Motor neuron (in vitro differentiated cells): ENCODE measurements at places on chromosomes 2 and 18. TPM values are rescaled to one million over a fixed set of nuclear protein-coding genes. Genes with fewer than 3 reads are reported as not detected.

GRCh38 chr18:77223221-77223639 is 26.4 kb upstream of the GALR1 start:
- ATAC-seq: no peak

DNA sequence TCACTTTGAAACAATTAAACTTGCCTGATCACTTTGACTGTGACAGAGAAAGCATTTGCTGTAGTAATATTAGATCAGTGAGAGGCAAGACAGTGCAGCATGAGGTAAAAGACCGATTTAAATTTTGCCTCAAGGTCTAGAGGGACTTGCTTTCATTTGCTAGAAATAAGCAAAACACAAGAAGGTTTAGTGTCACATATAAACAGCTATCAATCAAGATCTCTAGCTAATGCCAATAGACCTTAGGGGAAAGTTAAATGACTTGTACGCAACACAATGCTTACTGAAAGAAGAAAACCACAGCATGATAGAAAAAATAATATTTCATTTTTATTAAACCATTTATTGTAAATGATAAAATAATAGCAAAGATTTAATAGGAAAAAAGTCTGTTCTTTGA is 113.5 kb downstream of the DSC3 start:
- ATAC-seq: no peak

DNA sequence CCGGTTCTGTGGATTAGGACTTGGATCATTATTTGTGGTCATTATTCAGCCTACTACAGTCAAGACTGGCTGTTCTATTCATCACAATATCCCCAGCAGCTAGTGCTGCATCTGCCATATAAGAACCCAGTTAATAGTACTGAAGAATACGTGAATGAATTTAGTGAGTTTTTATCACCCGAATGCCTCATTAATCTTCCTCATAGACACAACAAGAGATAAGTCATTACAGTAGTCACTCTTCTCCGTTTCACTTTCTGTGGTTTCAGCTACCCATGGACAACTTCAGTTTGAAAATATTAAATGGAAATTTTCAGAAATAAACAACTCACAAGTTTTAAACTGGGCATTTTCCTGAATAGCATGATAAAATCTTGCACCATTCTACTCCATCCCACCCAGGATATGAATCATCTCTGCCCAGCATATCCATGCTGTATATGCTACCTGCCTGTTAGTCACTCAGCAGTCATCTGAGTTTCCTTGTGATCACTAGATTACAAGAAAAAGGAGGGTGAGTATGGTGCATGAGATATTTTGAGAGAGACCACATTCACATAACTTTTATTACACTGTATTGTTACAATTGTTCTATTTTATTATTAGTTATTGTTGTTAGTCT is 363.7 kb upstream of the CHAC2 start:
- ATAC-seq: no peak

Gene DAW1
- total RNA-seq: 0.16 and 0.63 TPM in 2 replicates

DNA sequence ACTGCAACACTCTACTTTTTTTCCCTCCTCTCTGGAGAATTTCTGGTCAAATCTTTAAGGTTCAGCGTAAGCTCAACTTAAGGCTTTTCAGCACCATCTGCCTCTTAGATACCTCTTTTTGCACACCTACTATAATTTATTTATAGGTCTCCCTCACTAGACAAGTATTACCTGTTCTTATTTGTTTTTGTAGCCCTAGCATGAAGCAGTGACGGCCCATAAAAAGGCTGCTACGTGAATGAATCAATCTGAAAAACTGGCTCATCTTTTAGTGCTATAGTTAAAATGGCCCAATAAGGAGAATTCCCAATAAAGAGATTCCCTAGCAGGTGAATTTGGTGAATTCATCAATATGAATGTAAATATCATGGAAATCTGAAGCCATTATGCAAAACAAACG is 6.5 kb downstream of the RNF149 start:
- ATAC-seq: no peak

GRCh38 chr2:214127571-214127970 is 283.3 kb upstream of the VWC2L start:
- peak; percentile 37 for ATAC-seq

Gene DYNAP
- 0.21 TPM in 1 of 2 replicates, not detected in the other for total RNA-seq

GRCh38 chr18:32086881-32087280 is 4.8 kb upstream of the RNF138 start:
- no peak for ATAC-seq

DNA sequence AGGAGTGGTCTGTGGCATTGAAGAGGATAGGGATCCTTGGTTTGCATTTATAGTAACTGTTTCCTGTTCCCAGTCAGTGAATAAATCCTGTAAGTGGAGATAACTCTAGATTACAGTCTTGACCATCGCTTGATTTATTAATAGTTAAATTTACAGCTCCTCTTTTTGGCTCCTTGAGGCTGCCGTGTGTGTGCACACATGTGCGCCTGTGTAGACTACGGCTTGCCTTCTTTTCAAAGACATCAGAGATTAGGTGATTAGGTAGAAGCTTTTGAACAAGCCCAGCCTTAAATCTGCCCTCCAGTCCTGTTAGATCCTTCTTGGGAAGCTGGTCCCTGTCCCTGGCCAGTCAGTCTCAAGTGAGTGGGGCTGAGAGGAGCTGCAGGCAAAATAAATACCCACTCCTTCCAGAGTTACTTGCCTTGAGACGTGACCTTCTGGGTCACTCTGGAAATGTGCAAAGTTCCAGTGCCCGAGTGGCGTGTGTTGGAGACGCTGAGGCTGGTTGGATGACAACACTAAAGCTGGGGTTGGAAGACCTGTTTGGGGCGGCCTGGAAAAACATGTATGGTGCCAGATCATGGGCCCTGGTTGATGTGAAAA is 32.0 kb downstream of the TCF7L1 start:
- ATAC-seq: no peak

Gene PKDCC
- total RNA-seq: 16.4 and 22.5 TPM in 2 replicates

DNA sequence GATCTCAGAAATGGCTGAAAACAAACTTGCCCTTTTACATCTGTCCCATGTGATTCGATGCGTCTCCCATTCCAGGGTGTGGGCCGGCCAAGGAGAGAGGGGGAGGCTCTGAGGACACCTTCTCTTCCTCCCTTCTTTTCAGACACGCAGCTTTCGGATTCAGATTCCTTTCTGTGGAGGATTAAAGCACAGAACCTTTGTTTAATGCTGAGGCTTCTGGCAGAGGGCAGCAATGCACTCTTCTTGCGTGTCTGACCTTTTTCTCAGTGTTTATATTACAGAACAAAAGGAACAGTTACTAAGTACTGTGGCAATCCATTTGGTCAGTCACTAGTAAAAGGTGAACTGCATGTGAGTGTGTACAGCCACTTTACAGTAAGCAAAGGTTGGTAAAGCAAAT is 268.9 kb upstream of the CCDC68 start:
- no peak for ATAC-seq

- no peak for ATAC-seq
Measured at GRCh38 chr2:20687260-20687832, 20.4 kb downstream of the GDF7 start.

DNA sequence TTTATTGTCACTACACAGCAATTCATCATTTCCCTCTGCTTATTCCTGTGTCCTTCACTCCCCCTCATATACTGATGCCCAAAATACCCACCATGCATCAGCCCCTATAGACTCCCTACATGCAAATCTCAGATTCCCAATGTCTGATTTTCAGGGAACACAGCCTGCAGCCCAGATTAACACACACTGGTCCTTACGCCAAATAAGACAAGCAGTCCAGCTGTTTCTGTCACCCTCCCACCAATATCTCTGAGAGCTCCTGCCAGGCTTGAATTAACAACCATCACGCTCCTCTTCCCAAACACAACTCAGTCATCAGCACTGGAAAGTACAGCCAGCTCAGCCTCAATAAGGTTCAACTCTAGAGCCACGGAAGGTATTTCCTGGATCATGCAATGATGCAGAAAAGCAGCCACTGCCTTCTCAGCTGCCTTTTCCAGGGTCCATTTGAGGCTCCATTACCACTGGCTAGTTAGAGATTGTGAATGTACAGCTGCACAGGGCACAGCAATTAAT is 39.0 kb upstream of the SLC35F5 start:
- no peak for ATAC-seq

DNA sequence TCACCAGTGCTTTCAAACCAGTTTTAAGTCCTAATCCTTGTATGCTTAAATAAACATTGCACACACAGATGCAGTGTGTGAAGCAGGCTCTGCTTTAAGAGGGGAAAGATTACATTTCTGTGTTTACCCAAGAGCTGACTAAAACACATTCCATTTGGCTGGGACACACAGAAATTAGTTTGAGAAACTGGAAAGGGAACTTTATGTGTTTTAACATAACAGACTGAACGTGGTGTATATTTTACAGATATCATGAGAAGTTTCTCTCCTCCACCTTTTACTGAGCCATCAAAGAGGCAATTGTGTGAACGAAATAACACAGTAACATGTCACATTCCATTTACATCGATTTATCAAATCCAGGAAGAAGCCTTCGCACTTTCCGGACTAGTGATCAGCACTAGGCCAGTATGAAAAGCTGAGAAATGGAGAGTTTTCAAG is 121.8 kb downstream of the MAIP1 start:
- peak; percentile 69 for ATAC-seq

DNA sequence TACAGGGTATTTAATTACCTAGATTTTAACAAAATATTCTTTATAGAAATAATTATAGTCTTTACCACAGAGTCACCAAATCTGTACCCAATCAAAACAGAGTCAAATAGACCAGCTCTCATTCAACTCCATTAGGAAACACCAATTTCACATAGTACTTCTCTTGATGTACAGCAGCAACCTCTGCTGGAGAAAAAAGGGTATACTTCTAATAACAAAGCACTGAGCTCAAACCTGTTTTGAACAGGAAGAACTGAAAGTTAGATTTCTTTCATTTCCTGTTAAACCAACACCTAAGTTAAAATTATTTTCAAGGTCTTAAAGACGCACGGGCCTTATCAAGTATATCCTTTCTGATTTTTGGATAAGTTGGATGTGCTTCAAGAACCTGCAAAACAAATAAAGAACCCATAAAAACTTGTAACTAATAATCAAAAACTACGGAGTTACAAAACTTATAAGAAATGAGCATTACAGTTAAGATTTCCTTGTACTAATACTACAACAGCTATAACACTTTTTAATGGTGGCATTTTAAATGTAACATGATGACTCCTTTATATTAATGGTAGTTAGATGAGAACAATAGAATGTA is 79.0 kb downstream of the TTC21B start:
- ATAC-seq: peak; percentile 57

Gene RAB17
- 0.09 and 0.52 TPM in 2 replicates for total RNA-seq

Gene CCDC195
- not detected in 2 replicates for total RNA-seq

DNA sequence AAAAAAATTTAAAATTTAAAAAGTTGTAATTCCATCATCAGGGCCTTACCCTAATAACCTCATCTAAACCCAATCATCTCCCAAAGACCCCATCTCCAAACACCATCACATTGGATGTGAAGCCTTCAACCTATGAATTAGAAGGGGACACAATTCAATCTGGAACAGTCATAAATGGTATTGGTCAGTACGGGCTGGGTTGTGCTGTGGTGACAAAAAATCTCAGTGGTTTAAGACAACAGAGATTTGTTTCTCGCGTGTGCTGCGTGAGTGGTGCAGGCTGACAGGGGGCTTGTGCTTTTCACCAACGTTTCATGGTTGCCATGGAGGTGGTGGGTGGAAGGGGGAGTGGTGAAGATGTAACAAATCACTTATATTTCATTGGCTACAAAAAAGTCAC is 174.5 kb downstream of the INHBB start:
- ATAC-seq: no peak

- ATAC-seq: no peak
Measured at GRCh38 chr2:181231151-181231550, 226.0 kb upstream of the ITGA4 start.

- ATAC-seq: no peak
Measured at GRCh38 chr2:75403991-75404428, 156.7 kb downstream of the EVA1A start.

- peak; percentile 6 for ATAC-seq
Measured at GRCh38 chr2:23565814-23566213, 180.8 kb downstream of the KLHL29 start.

GRCh38 chr2:167599219-167599618 is 648.2 kb downstream of the STK39 start:
- no peak for ATAC-seq

Gene CSRNP3
- 4.0 and 6.0 TPM in 2 replicates for total RNA-seq

Gene ALLC
- not detected in 2 replicates for total RNA-seq

- no peak for ATAC-seq
Measured at GRCh38 chr2:69652206-69652605, 8.7 kb upstream of the AAK1 start.

- no peak for ATAC-seq
Measured at GRCh38 chr2:172103471-172104272, 972 bp upstream of the DLX2 start.

Gene LRP1B
- 0.04 and 0.35 TPM in 2 replicates for total RNA-seq

- ATAC-seq: no peak
Measured at GRCh38 chr18:59393381-59393780, 34.3 kb upstream of the LMAN1 start.

Gene TLX2
- total RNA-seq: 0.05 and 0.06 TPM in 2 replicates

DNA sequence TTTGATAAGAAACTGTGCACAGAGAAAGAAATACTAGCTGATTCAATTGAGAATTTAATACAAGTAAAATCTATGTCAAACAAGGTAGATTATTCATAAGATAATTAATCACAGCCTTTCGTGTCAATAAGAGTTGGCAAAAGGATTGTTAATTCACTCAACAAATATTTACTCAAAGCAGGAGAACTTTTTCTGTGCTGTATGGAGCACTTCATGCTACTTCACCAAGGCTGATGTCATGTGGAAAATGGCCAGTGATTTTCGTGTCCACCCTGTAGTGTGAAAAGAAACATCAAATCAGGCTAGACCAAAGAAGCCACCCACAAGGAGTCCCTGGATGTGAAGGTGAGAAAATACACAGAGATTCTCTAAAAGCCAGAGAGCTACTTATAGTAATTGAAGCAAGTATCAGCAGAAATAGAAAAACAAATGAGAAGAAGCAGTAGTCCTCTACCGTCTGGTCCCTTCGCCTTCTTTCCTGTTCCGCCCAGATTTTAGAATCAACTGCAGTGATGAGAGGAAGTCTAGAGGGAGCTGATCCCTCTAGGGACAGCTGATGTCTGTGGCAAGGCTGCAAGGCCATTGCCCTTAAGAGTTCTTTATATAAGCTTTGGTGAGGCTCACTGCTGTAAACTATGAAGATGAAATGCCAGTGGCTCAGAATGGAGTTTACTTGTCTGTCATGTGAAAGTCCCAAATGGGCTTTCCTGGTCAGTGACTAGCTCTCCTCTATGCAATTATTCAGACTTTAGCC is 201.3 kb upstream of the APCDD1 start:
- no peak for ATAC-seq
